ENCODE measurements at places on chromosomes 6 and 20.

- no peak for DNase-seq
These were observed 985.4 kb downstream of the TBC1D32 start for GRCh38 chr6:120348926-120349325.

DNA sequence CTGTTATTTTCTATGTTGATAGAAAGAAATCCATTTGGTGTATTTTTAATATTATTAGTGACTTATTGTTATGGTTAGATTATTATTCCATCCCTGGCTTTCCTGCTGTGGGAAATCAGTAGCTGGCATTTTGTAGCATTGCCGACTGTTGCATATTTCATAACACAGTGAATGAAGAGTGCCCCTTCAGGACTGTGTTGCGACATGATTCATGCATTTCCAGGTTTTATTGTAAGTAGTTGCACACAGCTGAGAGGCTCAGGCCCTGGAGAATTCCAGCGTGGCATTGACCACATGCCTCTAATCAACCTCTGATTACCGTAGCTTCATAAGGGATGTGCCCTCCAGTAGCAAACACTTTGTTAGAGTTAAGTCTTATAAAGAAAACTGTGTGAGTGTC, 263.9 kb downstream of the FARS2 start:
- DNase-seq = no peak

GRCh38 chr6:111973118-111973761, 80.7 kb upstream of the CCN6 start:
- peak; percentile 57 for DNase-seq

GRCh38 chr6:88124925-88125557, 41.1 kb downstream of the CNR1 start:
- DNase-seq = no peak

GRCh38 chr6:113115196-113115595, 741.9 kb upstream of the MARCKS start:
- no peak for DNase-seq

- no peak for DNase-seq
These were observed 68.0 kb upstream of the TFB1M start for GRCh38 chr6:155382338-155382685.

DNA sequence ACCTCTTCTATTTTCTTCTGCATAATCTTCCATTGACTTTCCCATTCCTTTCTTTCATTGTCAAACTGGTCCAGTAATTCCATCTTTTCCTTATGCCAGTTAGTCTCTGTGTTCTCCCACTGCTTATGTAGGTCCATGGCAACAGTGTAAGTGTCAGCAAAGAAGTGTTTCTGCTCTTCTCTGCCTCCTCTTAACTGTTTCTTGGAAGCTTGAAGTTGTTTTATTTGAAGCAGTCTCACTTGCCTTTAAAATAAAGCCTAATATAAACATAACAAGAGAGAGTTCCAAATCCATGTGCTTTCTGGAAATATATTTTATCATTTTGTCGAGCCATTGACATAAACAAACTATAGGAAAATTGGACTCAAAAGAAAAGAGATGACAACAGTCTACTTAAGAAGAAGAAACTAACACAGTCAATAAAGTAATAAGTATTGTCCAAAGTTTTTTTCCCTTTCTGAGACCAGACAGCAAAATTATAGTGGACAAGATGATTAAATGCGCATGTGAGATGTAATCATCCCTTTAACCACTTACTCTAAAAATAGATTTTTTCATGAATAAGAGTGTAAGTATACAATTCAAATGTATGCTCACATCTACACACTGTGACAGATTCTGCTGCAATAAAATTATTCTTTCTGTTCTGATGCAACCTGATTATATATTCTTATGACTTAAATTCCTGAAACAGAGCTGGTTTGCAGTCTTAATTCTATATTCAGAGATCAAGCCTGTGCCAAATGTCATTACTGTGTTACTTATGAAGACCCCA, 5.2 kb downstream of the KIAA0408 start:
- DNase-seq = no peak

DNA sequence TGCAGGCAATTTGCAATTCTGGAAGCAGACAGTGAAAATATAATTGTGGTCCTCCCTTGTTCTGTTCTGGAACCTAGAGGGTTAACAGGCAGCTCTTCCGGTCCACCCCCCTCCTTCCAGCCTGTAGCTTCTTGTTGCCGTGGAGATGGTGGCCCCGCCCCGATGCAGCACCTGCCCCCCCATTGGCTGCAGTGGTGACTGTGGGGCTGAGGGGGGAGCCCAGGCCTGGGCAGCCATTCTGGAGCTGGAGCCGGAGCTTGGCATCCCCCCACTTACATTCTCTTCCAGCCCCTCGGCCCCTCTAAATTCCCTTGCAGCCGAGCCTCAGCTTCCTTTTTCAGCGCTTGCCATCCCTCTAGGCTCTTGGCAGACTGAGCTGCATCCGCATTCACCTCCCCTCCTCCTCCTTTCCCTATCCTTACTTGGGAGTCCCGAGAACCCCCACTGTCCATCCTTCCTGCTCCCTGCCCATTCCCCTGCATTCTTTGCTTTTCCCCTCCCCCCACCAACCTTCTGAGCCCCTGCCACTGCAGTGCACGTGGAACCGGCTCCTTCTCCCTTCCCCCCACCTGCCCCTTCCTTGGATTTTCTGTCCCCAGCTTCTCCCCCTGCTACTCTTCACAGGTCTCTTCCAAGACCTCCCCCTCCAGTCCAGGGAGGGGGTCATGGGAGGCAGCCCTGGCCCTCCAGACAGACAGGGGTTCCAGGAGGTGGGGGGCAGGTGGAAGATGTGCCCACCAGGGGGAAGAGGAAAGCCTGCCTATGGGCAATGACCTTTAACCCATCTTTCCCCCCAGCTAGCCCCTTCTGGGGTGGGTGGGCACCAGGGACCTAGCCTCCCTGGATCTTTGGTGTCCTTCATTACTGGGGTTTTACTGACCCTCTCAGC, 11.4 kb downstream of the SYNGAP1 start:
- DNase-seq = peak; percentile 68

GRCh38 chr6:30776390-30777154, 32.2 kb upstream of the IER3 start:
- DNase-seq = no peak

DNA sequence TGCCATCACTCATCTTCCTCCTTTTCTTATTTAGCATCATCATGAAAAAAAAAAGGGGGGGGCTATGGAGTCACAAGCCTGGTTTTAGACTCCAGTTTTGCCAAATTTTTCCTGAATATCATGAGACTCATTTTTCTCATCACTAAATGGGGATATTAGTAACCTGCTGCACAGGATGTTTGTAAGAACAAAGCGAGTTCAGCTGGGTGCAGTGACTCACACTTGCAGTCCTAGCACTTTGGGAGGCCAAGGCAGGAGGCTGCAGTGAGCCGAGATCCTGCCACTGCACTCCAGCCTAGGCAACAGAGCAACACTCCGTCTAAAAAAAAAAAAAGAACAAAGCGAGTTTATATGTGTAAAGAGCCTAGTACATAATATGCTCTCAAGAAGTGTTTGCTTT, 82.8 kb downstream of the TFAP2A start:
- no peak for DNase-seq

- DNase-seq = no peak
These were observed 186.2 kb upstream of the SYNDIG1 start for GRCh38 chr20:24283186-24283585.

GRCh38 chr6:7230327-7230691, 82.7 kb downstream of the SSR1 start:
- DNase-seq = no peak

DNA sequence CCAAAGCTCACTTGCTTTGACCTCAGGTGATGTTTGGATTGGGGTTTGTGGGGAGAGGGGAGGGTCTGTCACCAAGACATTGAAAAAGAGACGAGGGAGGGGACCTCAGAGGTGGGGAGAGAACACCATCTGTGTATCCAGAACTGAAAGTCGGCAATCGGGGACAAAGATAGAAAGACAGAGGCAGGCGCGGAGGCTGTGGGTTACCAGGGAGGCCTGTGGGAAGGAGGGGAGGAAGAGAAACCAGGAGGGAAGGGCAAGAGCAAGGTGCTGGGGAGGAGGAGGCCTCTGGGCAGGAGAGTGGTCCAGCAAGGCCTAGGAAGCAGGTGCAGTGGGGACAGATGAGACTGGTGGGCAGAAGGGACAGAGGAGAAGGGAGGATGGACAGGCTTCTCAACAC, 211.2 kb downstream of the CDC5L start:
- no peak for DNase-seq

GRCh38 chr20:58593880-58594638, 57.0 kb upstream of the STX16 start:
- no peak for DNase-seq

GRCh38 chr6:40342723-40343122, 244.4 kb downstream of the LRFN2 start:
- no peak for DNase-seq

DNA sequence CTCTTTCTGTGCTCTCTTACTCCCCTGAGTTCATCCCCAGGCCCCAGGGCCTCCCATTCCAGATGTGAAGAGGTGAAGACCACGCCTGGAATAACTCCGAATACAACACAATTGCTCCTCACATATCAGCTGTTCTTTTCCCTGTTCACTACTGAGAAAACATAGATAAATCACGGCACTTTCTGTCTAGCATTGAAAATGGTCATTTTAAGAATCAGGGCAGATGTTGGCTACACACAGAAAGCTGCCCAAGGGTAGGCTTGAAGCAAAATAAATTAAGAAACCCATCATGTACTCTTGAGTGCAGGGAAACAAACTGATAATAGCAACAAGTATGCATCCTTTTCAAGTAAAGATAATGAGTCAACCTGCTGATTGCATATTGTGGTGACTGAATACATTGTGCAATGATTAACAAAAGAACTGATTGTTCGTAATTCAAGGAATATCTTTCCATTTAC, 382.5 kb downstream of the PRKN start:
- DNase-seq = no peak

DNA sequence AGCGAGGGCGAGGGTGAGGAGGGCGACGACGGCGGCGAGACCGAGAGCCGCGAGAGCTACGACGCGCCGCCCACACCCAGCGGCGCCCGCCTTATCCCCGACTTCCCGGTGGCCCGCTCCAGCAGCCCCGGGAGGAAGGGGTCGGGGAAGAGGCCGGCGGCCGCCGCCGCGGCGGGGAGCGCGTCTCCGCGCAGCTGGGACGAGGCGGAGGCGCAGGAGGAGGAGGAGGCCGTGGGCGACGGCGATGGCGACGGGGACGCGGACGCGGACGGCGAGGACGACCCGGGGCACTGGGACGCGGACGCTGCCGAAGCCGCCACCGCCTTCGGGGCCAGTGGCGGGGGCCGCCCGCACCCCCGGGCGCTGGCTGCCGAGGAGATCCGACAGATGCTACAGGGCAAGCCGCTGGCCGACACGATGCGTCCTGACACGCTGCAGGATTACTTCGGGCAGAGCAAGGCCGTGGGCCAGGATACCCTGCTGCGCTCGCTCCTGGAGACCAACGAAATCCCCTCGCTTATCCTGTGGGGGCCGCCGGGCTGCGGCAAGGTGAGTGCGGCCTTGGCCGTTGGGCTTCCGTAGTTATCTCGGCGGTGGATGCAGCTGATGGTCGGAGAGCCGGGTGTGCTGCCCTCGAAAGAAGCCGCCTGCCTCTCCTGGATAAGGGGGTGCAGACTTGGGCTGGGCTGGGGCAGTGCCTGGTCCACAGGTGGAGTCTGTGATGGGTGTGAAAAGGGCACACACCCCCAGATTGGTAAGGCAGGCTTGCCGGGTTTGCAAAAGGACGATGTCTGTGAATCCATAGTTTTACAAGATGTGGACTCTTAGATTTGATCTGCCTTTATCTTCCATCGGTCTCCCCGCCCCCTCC, 938 bp downstream of the WRNIP1 start:
- peak; percentile 20 for DNase-seq

- DNase-seq = no peak
These were observed 220.8 kb downstream of the TRDN start for GRCh38 chr6:123415844-123416468.

DNA sequence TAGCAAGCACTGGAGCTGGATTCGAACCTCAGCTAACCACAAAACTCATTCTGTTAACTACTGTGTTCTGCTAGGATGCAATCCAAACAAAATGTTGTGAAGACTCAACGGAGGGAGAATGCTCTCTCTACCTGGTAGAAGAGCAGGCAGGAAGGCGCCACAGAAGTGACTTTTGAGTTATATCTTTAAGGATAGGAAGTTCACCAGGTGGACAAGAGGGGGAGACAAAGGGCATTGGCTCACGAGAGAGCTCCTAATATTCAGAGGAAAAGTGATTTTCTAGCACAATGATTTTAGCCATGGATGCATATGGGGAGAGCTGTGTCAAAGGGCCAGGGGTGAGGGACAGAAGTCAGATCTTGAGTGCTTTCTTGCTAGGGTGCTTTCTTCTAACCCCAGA, 108.4 kb upstream of the MAFB start:
- no peak for DNase-seq

DNA sequence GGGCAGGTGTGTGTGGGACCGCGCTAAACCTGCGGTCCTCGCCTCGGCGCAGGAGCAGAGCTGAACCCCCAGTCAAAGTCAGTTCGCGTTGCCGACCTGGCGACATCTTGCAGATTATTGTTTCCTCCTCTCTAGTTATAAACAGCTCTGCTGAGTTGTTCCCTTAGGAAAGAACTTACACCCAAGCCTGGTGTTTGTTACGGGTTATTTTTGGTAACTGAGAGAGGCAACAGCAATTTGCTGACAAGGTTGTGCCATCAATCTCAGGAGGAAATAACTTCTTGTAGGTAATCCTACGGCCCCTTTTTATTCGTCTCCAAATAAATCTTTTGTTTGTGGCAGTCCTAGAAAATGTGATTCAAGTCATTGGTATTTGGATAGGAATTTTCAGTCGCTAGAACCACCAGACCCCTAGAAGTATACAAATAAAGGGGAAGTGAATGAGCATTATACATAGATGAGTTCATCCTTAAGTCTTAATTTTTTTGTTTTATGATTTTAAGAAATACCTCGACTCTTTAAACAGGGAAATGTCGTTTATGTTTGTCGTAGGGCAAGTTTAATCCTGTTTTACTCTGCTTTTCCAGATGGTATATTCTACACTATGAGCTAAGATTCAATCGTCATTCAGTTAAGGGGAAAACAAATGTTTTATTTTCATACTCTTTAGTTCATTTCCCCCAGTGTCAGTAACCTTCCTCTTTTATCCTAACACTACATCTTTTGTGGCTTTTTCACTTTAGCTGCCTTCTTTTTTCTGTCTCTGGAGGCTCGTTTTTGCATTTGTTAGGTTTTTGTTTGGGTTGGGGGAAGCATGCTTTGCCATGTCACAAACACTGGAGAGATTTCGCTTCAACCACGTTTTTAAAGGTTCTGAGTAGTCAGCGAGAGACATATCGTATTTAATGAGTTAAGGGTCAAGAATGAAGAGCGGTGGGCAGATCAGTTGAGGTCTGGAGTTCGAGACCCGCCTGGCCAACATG, 1.2 kb downstream of the PM20D2 start:
- DNase-seq = peak; percentile 15

- DNase-seq = no peak
These were observed 943.5 kb upstream of the CITED2 start for GRCh38 chr6:140317950-140318349.

- DNase-seq = no peak
These were observed 163.0 kb downstream of the SLC24A3 start for GRCh38 chr20:19375395-19375794.

GRCh38 chr6:8578006-8578405, 142.7 kb upstream of the SLC35B3 start:
- DNase-seq = no peak

DNA sequence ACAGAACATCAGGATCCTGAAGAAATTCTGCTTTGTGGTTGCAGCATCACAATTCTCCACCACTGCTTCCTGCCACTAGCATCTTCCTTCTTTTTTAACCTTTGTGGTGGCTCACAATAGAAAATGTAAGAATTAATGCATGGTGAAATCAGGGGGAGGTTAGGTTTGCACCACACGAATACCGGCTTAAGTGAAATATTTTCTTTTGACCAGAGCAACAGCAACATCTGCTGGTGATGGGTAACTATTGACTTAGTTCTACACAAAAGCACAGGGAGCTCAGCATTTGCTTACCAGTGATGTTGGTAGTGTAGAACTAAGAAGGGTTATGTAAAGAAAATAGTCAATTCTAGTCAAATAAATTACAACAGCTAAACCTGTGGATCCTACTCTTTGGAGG, 280.5 kb downstream of the SYNE1 start:
- no peak for DNase-seq

Measured in activated CD4-positive, alpha-beta T cell treated with anti-CD3 and anti-CD28 coated beads for 1 hour (primary cell).